ENCODE measurements at places on chromosomes 4 and X.

DNA sequence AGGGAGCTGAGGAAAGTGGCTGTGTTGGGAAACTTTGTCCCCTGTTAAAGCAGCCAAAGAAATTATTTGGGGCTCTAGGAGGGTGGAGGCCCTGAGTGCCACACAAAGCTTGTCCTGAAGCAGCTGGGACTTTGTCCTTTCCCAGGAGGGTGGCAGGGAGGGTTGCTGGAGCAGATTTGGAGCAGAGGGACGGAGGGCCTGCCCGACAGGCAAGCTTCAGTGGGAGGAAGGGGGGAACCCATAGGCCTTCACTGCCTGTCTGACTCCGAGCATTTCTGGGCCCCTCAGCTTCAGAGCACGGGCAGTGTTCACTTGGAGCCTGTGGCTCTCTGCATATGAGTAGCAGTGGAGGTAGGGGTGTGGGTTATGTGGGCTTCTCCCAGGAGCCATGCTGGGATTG lies 7.2 kb upstream of the CNGA2 start:
- DNase-seq = no peak

GRCh38 chr4:4633431-4633830 lies 91.6 kb upstream of the STX18 start:
- DNase-seq = no peak

GRCh38 chr4:55297346-55297745 lies 48.7 kb upstream of the SRD5A3 start:
- no peak for DNase-seq

DNA sequence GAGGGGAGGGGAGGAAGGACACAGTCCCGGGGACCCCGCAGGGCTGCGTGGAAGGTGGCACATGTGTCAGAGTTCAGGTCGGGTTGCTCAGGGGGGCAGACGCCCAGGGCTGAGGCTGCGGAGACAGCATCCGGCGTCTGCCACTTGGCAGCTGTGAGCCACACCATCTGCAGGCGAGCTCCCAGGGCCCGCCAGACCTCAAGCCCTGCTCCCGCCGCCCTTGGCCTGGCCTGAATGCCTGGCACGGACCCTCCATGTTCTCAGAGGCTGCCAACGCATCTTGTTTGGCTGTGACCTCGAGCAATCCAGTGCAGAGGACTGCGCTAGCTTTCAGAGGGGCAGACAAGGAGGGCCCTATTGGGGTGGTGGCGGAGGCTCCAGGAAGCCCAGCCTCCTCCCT lies 5.1 kb downstream of the BGN start:
- DNase-seq = no peak

DNA sequence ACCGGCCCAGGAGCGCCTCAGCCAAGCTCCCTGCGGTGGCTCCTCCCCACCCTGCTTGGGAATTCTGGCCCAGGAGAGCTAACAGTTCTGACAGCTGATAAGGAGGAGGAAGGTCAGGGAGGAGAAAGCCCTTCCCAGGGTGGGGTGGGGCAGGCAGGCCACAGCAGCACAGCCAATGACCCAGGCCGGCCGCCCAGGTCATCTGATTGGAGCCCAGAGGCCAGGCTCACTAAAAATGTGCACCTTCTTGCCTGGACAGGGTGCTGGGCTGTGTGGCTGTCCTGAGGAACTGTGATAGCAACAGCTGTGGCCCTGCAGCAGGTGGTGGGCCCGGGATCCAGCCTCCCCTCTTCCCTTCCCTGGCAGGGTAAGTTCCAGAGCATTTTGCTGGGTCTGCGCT lies 17.2 kb upstream of the SH3TC1 start:
- no peak for DNase-seq

GRCh38 chr4:76950956-76951671 lies 1.6 kb downstream of the SEPTIN11 start:
- DNase-seq = no peak

- no peak for DNase-seq
Measured at GRCh38 chr4:121168446-121169281, 4.5 kb upstream of the TNIP3 start.

- DNase-seq = no peak
Measured at GRCh38 chr4:89598602-89599001, 238.4 kb downstream of the SNCA start.

DNA sequence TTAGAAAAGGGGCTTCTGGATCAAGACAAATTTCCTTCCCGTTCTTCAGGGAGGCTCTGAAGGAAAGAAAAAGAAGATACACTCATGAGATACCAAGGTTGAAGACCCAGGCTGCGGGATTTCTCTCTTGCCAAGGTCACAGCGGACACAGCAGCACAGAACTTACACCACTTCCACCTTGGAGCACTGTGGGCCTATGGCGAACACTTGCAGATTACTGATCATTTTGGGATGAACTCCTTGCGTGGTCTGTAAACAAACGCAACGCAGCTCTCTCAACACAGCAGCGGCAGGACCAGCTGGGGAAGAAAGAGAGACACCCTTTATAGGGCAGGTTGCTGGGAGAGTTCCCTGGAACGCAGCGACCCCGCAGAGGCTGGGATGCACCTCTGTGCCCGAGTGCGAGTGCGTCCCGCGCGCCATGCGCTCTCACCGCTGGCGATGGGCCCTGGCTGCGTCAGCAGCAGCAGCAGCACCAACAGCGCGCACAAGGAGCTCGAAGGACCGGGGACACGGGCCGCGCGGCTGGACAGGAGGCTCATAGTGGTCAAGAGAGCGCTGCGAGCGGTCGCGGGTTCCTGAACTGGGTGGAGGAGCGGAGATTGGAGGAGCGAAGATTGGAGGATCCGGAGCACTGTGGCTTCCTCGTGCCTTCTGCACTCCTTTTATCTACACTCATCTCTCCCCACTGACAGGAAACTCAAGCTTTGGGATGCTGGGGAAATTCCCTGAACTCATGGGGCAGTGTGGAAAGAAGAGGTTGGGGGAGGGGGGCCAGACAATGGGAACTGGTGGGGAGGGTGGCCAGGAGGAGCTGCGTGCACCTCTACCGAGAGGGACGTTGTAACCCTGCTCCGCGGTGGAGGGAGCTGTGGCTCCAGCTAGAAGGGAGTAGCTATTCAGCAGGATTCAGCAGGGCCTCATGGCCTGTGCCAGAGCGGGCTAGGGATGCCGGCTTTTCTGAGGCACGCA lies at the start of gene CXCL5:
CXCL5 (minus strand) TSS at position 638 of the 972 bp plus-strand sequence; CDS start at position 542, 96 bp downstream.
- DNase-seq = no peak

- DNase-seq = no peak
Measured at GRCh38 chrX:805103-805670, 174.6 kb downstream of the SHOX start.

- DNase-seq = no peak
Measured at GRCh38 chr4:162075726-162076125, 88.1 kb downstream of the FSTL5 start.

GRCh38 chrX:48897157-48897624 lies 377 bp downstream of the TIMM17B start:
- no peak for DNase-seq

GRCh38 chr4:163815776-163816175 lies 321.3 kb downstream of the TMA16 start:
- DNase-seq = no peak

GRCh38 chrX:53940180-53940579 lies 104.1 kb downstream of the PHF8 start:
- no peak for DNase-seq

DNA sequence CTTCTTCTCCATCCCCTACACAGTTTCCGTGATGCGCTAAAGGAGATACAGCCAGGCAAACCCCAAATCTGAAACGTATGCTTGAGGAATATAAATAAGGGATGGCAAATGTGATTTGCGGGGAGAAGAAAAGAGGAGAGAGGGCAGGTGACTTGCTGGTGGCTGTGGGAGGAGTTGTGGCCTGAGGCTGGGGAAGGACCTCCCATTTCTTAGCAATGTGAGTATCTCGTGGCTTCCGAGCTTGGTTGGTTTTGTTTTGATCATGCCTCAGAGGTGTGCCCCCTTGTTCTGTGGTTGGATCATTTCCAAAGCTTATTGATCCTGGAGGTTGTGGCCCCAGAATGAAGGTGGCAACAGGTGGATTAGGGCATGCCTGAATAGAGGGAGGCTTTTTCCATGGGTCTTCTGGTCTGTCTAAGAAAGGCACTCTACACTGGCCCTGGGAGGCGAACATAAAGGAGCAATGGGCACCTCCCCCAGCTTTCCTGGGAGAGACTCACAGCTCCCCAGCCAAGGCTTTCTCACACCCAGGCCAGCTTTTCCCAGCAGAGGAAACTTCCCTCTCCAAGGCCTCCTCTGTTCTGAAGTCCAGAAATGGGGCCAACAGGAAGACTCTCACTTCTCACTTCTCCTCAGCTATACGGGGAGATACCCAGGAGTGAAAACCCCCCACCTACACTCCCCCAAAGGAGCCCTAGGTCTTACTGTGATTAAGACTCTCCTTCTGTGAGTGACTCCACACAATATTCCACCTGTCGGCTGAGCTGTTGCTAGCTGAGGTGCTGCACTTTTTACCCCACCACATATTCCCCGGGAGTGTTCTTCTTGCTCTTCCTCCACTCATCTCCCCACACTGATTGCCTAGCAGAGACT lies 40.0 kb downstream of the C4orf51 start:
- no peak for DNase-seq

GRCh38 chr4:17619416-17620105 lies 5.1 kb downstream of the MED28 start:
- no peak for DNase-seq

GRCh38 chr4:186755550-186756519 lies 32.2 kb upstream of the FAT1 start:
- no peak for DNase-seq

- no peak for DNase-seq
Measured at GRCh38 chr4:127618427-127618826, 14.3 kb upstream of the INTU start.

GRCh38 chrX:72003811-72004750 lies 93.4 kb downstream of the NHSL2 start:
- DNase-seq = no peak

- DNase-seq = no peak
Measured at GRCh38 chrX:53398216-53398615, 24.2 kb downstream of the SMC1A start.

GRCh38 chr4:95231681-95232080 lies 317.1 kb downstream of the UNC5C start:
- DNase-seq = no peak

DNA sequence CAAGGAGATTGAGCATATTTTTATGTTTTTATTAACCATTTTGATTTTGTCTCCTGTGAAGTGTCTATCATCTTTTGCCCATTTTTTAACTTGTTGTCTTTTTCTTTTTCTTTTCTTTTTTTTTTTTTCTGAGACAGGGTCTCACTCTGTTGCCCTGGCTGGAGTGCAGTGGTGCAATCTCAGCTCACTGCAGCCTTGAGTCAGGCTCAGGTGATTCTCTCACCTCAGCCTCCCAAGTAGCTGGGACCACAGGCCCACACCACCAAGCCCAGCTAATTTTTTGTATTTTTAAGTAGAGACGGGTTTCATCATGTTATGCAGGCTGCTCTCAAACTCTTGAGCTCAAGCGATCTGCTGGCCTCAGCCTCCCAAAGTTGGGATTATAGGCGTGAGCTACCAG lies 4.6 kb upstream of the ADD1 start:
- DNase-seq = no peak

DNA sequence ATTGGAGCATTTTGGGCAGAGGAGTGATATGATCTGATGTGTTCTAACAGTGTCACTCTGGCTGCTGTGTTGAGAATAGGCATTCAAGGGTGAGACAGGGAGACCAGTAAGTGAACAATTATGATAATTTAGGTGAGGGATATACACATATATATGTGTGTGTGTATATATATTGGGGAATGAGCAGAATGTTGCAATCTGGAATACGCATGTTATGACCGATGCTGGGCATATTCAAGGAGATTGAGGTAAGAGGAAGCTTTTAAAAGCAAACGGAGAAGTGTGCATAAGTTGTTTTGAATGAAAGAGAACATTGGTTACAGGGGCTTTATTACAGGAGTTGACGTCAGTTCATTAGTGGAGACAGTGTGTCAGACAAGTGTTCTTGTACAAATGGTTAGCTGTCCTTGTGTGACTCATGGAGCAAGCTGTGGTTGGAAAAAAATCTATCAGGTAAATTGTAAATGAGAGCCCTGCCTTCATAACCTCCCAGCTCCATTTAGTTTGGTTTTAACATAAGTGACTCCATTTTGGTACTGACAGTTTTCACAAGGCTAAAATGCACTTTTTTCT lies 442.5 kb upstream of the LCORL start:
- DNase-seq = no peak

DNA sequence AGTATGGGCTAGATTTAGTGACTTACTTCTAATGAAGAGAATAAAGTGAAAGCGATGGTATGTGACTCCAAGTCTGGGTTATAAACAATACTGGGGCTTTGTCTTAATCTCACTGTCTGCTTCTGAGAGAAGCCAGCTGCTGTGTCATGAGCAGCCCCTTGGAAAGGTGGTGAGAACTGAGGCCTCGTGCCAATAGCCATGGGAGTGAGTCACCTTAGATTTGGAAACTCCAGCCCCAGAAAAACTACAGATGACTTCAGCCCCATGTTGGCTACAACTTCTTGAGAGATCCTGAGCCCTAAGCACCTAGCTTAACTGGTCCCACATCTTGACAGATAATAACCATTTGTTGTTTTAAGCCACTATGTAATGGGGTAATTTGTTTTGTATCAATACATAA lies 77.6 kb downstream of the CWH43 start:
- no peak for DNase-seq

DNA sequence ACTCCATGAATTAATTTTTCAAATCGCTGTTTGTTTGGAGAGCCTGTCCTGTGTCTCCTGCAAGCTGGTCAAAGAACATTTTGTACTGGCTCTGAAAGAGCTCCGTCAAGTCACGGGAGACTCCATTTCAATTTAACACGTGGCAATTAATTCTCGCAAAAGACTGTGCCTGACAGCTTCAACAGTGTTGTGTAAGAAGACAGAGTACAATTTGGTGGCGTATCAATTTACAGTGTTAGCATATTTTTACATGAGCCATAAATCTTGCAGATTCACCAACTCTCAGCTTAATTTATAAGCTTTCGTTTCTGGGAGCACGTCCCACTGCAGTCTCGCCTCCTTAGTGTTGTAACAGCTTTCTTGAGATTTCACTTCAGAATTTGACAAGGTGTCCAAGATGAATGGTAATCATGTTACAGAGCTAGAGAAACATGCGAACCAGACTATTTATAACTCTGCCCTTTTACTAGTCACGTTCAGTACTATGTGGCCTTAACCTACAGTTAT lies 70.8 kb downstream of the RWDD4 start:
- no peak for DNase-seq

- DNase-seq = no peak
Measured at GRCh38 chrX:112053169-112053568, 29.4 kb downstream of the TRPC5 start.
